Ovary (tissue), 10 donors: ENCODE measurements at places on chromosomes 12 and 14. TPM values are rescaled to one million over a fixed set of nuclear protein-coding genes. Genes with fewer than 3 reads are reported as not detected.

Gene LTB4R2
- total RNA-seq: 5.5 TPM

- H3K4me1 ChIP-seq: no peaks in the 10 kb centered on the region
- DNase-seq: no peak
- H3K27me3 ChIP-seq: no peaks in the 10 kb centered on the region
Observed at GRCh38 chr12:110373025-110373424, 30.5 kb downstream of the ANAPC7 start.

Gene AQP2
- total RNA-seq: 0.11 TPM

Gene HOXC4
- total RNA-seq: 18.0 TPM

DNA sequence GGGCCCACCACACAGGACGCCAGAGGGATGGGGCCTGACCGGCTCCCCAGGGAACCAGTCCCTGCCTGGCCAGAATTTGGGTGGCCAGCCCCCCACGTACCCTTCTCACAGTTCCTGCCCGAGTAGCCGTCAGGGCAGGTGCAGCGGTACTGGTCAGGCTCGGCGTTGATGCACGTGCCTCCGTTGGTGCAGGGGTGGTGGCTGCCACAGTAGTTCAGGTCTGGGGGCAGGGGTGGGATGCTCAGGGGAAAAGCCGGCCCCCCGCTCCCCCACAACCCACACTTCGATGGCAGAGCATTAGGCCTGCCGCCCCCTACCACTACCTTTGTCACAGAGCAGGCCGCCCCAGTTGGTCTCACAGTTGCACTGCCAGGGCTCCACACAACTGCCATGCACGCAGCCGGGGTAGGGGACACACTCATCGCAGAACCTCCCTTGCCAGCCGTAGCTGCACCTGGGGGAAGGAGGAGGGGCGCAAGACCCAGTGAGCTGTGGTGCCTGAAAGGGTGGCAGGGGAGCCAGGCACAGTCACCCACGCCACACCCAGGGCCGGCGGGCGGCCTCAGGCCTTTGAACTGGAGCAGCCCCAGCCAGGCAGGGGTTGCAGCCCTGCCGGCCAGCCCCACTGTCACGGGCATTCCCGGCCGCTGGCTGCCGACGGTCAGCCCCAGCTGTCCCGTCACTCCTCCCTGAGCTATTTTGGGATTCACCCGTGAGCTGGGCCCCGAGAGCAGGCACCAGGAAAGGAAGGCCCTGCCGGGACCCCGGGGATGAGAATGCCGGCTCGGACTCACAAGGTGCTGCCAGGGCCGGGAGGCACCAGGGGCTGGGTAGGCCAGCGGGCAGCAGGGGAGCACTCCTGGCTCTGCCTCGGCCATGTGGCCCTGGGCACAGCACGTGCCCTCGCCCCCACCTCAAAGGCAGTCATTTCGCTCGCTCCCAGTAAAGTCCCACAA lies 16.5 kb downstream of the JAG2 start:
- no peaks in the 10 kb centered on the region for H3K4me1 ChIP-seq
- no peak overlapping the region for H3K27ac ChIP-seq
- no peaks in the 10 kb centered on the region for H3K27me3 ChIP-seq
- no peak for DNase-seq
- H3K36me3 ChIP-seq: no peaks in the 10 kb centered on the region
- no peak overlapping the region for H3K4me3 ChIP-seq

DNA sequence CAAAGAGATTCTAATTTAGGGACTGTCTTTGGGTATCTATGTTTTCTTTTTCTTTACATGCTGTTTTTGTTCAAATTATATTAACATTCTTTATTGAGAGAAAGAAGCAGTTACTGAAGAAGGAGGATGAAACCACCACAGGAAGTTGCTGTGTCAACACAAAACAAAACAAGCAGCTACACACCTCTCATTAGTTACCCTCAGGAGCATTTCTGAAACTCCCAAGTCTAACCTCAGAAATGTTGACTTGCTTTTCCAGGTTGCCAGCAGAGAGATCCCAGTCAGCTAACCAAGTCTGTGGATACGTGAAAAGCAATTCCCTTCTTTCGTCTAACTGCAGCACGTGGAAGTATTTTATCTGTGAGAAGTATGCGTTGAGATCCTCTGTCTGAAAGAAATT lies 33.5 kb downstream of the CLEC1A start:
- no peak overlapping the region for H3K27ac ChIP-seq
- no peak overlapping the region for H3K4me3 ChIP-seq
- H3K4me1 ChIP-seq: no peaks in the 10 kb centered on the region
- no peaks in the 10 kb centered on the region for H3K36me3 ChIP-seq
- H3K27me3 ChIP-seq: no peaks in the 10 kb centered on the region

DNA sequence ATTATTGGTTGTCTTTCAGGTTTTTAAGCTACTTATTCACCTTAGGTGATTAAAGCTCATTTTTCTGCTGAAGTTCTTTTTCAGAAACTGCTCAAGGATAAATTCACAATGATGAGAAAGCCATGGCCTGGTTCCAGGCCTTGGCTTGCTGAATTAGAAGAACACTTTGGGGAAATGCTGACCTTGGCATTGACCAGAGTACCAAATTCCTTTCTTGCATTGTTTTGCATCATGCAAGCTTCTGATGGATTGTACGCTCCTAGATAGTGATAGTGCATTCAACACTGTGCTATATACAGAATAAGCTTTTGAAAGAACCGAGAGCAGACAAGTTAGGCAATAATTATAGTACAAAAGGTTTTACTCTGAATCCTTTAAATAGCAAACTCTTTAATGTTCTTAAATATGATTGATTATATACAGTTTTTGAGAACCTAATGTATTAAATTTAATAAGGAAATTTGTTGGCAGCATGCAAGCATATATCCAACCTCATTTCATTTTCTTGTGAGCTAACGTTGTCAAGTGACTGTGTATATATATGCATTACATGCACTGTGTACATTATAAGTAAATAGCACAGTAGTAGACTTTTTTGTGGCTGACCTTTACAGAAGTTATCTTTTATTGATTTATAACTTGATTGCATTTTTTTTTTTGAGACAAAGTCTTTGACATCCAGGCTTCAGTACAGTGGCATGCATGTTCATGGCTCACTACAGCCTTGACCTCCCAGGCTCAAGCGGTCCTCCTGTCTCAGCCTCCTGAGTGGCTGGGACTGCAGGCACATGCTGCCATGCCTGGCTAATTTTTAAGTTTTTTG lies 99.2 kb downstream of the DIP2B start:
- DNase-seq: peak; percentile 79
- H3K27me3 ChIP-seq: no peaks in the 10 kb centered on the region
- peaks cover 14% of the 10 kb centered on the region for H3K4me1 ChIP-seq
- H3K4me3 ChIP-seq: no peak overlapping the region

- no peaks in the 10 kb centered on the region for H3K27me3 ChIP-seq
- H3K4me3 ChIP-seq: no peak overlapping the region
- no peaks in the 10 kb centered on the region for H3K36me3 ChIP-seq
Observed at GRCh38 chr14:74616507-74616906, 4.5 kb upstream of the LTBP2 start.

DNA sequence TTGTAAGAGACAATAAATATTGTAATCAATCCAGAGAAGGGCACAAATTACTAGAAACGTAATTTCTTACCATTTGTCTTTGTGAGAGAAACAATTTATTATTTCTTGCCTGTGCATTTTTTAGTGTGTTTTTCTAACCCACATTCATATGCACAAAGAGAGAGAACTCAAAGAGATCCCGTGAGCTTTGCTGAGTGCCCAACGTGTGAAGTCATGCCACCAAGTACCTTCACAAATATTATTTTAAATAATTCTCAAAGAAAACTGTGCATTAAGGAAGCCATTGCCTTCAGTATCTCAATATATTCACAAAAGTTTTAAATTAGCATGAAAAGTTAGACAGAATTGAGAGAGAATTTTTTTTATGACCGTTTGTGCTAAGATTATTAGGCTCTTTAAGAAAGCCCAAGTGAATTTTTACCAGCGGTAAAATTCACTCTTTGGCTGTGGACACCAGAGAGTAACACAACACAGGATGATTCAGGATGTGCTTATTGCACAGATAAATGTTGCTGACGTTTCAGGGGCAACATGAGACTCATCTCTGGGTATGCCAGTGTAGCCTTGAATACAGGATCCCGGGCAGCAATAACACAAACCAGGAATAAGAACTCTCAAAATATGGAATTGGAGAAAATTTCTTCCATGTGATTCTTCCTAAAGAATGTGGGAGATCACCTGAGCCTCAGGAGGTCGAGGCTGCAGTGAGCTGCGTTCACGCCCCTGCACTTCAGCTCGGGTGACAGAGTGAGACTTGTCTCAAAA lies 2.9 kb downstream of the ARHGDIB start:
- DNase-seq: no peak
- no peak overlapping the region for H3K4me3 ChIP-seq
- no peaks in the 10 kb centered on the region for H3K36me3 ChIP-seq
- H3K27ac ChIP-seq: no peak overlapping the region

DNA sequence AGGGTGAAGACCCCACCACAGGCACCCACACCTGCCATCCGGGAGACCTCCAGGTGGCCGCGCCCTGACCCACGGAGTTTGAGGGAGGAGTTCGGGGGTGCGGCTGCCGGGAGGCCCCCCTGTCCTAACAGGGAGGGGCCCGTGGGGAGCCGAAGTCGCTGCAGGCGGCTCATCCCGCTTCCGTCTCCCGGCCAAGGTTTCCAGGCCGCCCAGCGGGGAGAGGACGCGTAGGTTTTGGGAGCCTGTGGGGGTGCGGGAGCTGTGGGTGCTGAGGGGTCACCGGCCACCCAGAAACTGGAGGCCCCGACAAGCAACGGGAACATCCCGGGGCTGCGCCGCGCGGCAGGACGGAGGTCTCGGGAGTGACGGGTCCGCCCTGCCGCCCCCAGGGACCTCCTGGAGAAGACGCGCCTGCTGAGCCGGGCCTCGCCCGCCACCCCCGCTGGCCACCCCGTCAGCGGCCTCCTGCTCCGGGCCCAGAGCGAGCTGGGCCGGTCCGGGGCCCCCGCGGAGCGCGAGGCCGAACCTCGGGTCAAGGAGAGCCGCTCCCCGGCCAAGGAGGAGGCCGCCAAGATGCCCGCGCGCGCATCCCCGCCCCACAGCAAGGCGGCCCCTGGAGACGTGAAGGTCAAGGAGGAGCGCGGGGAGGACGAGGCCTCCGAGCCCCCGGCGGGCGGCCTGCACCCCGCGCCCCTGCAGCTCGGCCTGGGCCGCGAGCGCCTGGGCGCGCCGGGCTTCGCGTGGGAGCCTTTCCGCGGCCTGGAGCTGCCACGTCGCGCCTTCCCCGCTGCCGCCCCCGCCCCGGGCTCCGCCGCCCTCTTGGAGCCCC lies 27.6 kb downstream of the LRCOL1 start:
- H3K4me3 ChIP-seq: peak overlapping the region; percentile 33
- no peaks in the 10 kb centered on the region for H3K36me3 ChIP-seq
- H3K27ac ChIP-seq: peak overlapping the region; percentile 75
- DNase-seq: no peak
- H3K27me3 ChIP-seq: no peaks in the 10 kb centered on the region

DNA sequence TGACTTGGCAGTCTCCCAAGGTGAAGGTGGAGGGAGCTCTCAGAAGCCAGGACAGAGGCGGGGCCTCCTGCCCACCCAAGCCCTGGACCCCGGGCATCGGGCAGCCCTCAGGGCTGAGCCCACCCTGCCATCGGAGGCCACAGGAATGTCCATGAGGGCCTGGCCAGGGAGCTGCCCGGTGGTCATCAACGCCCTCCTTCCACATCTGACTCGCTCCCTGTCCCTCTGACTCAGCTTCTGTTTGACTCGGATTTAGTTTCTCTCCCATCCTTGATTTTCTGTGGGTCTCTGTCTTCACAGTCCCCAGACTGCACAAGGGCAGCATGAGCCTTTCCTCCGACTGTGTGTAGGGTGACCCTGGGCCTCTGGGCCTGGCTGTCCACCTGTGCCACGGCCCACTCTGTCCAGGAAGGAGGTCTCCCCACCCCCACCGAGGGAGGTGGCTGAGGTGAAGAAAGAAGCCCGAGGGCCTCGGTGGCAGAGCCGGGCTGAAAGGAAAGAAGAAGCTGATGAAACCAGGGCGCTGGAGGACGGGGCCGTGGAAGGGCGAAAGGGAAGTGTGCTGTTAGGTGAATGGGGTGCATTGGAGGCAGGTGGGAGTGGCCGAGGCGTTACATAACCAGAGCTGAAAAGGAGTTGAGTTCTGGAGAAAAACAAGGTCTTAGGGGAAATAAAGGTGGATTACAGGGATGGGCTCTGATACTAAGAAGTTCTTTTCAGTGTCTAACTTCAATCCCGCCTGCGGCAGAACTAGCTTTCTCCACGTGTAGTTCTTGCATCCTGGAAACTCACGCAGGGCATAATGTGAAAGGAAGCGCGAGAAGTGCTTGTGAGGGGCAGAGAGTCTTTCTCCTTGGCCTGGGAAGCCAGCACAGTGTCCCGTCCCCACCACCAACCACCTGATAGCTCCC lies 16.7 kb upstream of the TMEM106C start:
- no peak for DNase-seq
- H3K4me1 ChIP-seq: peaks cover 10% of the 10 kb centered on the region
- H3K36me3 ChIP-seq: no peaks in the 10 kb centered on the region
- no peak overlapping the region for H3K27ac ChIP-seq
- H3K27me3 ChIP-seq: no peaks in the 10 kb centered on the region

Gene TROAP
- 0.53 TPM for total RNA-seq

Gene RHEBL1
- 0.22 TPM for total RNA-seq

Gene TRIP11
- 51.3 TPM for total RNA-seq

Gene CHST11
- total RNA-seq: 39.9 TPM

- H3K4me1 ChIP-seq: peaks cover 5% of the 10 kb centered on the region
- no peaks in the 10 kb centered on the region for H3K36me3 ChIP-seq
- no peak overlapping the region for H3K27ac ChIP-seq
- DNase-seq: no peak
- H3K4me3 ChIP-seq: no peak overlapping the region
Observed at GRCh38 chr12:579420-580110, 83.7 kb downstream of the NINJ2 start.

GRCh38 chr12:51405801-51406207 lies 14.6 kb upstream of the GALNT6 start:
- H3K4me1 ChIP-seq: peaks cover 1% of the 10 kb centered on the region
- no peak overlapping the region for H3K4me3 ChIP-seq
- no peak for DNase-seq
- H3K36me3 ChIP-seq: no peaks in the 10 kb centered on the region

DNA sequence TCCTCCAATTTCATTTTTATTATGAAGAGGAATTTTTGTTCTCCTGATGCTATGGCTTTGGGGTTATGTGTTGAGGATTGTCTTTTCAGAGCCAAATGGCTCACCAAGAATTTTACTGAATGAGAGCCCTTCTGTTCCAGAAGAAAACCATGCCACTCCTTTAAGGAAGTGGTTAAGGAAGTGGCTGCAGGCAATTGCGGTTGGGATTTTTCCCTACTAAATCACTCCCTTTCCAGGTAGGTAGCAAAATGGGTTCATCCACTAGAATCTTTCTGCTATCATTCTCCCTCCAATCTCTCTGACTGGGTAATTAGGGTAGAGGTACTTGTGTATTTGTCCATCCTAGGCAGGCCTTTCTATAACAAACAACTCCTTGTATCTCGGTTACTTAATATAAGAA lies 163.1 kb downstream of the TTC8 start:
- H3K36me3 ChIP-seq: no peaks in the 10 kb centered on the region
- no peak for DNase-seq
- H3K4me3 ChIP-seq: no peak overlapping the region
- peaks cover 3% of the 10 kb centered on the region for H3K4me1 ChIP-seq

GRCh38 chr12:132477017-132477702 lies 12.8 kb upstream of the FBRSL1 start:
- peaks cover 1% of the 10 kb centered on the region for H3K4me1 ChIP-seq
- no peaks in the 10 kb centered on the region for H3K27me3 ChIP-seq
- H3K36me3 ChIP-seq: no peaks in the 10 kb centered on the region
- DNase-seq: no peak
- no peak overlapping the region for H3K27ac ChIP-seq

GRCh38 chr14:96205978-96206360 lies 1.3 kb downstream of the BDKRB2 start:
- DNase-seq: no peak
- H3K4me3 ChIP-seq: no peak overlapping the region
- H3K27me3 ChIP-seq: no peaks in the 10 kb centered on the region
- no peak overlapping the region for H3K27ac ChIP-seq
